ENCODE measurements at places on chromosomes 7 and 10.
A peak's percentile ranks its signal among the peaks of the same experiment; 100 is the strongest.

DNA sequence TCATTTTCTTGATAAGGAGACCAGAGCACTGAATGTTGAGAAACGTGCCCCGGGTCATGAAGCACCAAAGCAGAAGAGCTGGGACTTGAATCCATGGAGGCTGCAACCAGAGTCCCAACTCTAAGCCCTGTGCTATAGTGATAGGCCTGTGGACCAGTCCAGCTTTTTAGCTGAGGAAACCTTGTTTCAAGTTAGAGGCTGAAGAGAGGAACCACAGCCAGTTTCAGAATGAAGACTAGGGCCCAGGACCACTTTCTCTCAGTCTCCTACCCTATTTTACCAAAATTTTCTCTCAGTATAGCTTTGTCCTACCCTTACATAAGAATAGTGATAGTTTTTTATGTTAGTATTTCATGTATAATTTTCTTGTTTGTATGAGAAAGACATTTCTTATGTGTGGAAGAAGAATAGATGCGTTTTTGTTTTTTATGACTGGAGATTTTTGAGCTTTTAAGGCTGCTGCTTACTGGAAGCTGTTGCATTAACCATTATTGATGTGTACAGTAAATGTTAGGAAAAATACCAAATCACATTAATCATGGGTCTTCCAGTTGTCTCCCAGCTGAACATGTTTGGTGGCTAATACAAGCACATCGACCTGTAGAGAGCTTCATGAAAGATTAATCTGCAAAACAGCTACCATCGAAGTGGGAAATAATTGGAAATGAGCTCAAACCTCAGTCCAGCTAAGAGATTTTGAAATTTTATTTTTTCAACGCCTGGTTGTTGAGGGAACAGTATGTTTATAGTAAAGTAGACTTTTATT lies 45.0 kb upstream of the CSTF2T start:
- DNase-seq = no peak

- DNase-seq = no peak
Observed at GRCh38 chr7:25884265-25884828, 267.7 kb upstream of the NFE2L3 start.

DNA sequence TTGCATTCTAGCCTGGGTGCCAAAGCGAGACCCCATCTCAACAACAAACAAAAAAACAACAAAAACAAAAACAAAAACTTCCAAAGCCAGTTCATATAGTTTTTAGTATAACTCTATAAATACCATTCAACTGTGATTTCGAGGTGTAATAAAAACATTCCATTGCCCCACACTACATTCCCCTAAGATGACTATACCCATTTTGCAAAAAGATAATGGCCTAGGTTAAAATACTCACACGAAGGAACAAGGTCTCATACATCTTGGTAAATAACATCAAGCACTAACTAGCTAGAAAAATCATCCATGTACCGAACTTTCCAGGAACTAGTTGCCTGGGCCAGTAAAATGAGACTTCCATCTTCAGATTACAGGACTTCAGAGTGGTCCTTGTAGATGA lies 55.4 kb downstream of the GLI3 start:
- no peak for DNase-seq

- DNase-seq = peak; percentile 60
Observed at GRCh38 chr10:98446661-98447221, at the start of gene HPS1. HPS1 (minus strand) TSS chr10:98446935; CDS start chr10:98443240, 3,695 bp downstream.

GRCh38 chr7:56092789-56093531 lies at the start of gene PHKG1:
PHKG1 (minus strand) TSS chr7:56092952; CDS start chr7:56088941, 4,011 bp downstream.
- no peak for DNase-seq

DNA sequence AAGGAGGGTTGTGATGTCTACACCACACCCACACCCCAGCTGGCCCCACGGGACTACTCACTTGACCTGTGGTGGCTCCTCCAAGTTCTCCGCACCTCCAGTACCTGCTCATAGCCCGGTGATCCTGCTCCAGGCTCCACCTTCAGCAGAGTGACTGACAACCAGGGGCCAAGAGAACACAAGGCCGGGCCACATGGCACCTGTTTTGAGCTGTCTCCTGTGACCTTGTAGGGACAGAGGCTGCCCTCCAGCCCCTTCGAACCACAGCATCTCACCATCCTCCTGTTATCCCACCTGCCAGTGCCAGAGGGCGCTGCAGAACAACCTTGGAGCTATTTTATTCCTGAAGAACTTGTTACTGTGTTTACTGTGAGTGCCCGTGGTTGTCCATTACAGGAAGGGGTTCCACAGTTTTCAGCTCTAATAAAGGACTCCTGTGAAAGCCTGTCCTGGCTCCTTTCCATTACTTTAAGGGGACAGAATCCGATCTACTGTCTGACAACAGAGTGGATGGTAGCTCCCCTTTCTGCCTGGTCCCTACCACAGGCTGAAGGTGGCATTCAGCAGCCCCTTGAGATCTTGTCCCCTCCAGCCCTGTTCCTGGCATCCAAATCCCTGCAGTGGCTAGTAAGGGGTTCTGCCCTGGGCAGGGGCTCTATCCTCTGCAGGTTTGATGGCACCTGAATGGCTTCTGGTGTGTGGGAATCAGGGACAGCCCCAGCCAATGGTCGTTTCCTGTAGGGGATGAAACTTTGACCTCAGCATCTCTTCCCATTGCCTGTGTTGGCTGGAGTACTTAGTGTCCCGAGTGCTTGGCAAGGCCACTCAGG lies 50.8 kb downstream of the C10orf120 start:
- no peak for DNase-seq

GRCh38 chr10:130045091-130045652 lies 65.5 kb downstream of the C10orf143 start:
- DNase-seq = no peak

- no peak for DNase-seq
Observed at GRCh38 chr7:70512761-70513160, 619.2 kb upstream of the GALNT17 start.

DNA sequence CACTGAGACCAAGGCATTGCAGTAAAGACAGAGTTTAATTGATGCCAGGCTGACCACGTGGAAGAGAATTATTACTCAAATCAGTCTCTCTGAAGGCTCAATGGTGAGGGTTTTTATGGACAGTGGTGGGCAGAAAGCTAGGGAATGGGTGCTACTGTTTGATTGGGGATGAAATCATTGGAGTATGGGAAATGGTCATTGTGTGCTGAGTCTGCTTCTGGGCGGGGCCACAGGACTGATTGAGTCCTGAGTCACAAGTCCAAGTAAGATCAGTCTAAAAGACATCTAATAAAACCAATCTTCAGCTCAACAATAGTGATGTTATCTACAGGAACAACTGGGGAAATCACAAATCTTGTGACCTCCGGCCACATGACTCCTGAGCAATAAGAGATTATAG lies 868.4 kb downstream of the SORCS3 start:
- no peak for DNase-seq

GRCh38 chr7:118590107-118590506 lies 365.6 kb downstream of the ANKRD7 start:
- DNase-seq = no peak

GRCh38 chr10:88064608-88065382 lies 201.4 kb downstream of the PTEN start:
- DNase-seq = no peak

GRCh38 chr7:3201937-3202710 lies 98.9 kb upstream of the SDK1 start:
- DNase-seq = no peak

GRCh38 chr7:20450536-20450935 lies 119.8 kb downstream of the ITGB8 start:
- no peak for DNase-seq

GRCh38 chr7:86962623-86963022 lies 96.8 kb downstream of the ELAPOR2 start:
- DNase-seq = no peak

DNA sequence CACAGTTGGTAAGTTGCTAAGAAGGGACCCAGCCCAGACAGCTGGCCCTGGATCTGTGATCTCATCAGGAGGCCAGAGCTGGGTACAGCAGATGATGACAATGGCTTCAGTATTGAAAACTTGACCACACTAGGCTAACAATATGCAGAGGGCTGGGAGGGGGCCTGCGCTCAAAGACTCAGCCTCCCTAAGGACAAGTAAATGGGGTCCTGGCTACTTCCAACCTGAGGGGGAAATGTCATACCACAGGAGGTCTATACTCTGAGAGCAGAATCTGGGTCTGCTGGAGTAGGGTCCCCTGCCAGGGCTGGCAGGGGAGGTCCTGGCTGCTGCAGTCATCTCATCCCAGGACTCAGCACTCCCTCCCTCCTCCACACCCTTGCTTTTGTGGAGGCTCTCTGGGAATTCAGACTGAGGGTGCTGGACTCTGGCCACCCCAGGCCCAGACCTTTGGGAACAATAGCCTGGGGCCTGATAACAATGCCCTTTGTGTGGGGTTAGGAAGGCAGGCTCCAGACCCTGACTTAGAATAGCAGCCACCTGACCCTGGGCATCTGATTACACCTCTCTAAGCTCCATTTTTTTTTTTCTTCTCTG lies 1.4 kb downstream of the FXYD4 start:
- no peak for DNase-seq
